ENCODE measurements at places on chromosomes 5 and 9.

GRCh38 chr9:77847626-77848025, 184.0 kb downstream of the GNAQ start:
- DNase-seq: no peak

DNA sequence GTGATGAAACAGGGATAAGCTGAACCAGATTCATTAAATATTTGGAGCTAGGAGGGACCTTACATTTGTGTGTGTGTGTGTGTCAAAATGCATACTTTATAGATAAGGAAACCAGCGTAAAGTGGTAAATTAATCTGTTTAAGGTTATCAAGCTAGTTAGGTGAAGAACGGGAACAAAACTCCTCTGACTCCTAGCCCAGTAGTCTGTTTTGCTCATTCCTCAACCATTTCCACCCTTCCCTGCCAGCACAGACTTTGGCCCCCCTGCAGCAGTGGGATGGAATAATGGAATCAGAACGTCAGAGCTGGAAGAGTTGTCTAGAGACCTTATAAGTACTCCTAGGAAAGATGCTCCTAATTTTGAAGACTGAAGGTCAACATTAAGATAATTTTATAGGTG, 6.5 kb downstream of the AGXT2 start:
- DNase-seq: no peak

DNA sequence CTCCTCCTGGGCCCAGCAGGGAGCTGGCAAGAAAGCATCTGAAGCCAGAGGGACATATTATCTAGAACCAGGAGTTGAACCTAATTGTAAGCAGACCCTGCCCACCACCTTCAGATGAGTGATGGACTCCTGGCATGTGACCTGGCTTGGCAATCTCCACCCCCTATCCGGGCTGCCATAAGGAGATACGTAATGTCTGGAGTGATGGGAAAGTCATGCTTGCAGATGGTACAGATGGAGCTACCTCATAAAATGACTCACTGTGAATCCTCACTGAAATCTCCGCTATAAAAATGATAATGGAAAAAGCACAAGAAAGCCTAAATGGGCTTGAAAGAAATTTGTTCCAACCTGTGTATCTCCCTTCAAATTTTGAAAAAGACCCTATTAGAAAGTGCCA, 157.5 kb downstream of the DMRT2 start:
- DNase-seq: no peak

- DNase-seq: no peak
Measured at GRCh38 chr5:134006115-134006514, 1.3 kb upstream of the VDAC1 start.

DNA sequence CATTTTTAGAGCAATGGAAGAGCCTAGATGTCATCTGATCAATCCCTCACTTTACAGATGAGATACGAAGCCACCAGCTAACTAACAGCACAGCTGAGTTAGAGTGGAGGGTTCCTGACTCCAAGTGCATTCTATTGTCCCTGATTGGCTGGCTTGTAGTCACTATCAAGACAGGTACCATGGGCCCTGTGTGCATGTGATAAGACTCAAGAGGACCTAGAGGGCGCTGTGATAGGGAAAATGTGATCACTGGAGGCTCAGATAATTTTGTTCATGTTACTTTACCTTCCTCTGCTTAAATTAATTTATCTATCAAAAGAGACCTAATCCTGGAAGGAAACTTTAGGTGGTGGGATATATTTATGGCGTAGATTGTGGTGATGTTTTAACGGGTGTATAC, 19.5 kb upstream of the SNAPC3 start:
- no peak for DNase-seq

DNA sequence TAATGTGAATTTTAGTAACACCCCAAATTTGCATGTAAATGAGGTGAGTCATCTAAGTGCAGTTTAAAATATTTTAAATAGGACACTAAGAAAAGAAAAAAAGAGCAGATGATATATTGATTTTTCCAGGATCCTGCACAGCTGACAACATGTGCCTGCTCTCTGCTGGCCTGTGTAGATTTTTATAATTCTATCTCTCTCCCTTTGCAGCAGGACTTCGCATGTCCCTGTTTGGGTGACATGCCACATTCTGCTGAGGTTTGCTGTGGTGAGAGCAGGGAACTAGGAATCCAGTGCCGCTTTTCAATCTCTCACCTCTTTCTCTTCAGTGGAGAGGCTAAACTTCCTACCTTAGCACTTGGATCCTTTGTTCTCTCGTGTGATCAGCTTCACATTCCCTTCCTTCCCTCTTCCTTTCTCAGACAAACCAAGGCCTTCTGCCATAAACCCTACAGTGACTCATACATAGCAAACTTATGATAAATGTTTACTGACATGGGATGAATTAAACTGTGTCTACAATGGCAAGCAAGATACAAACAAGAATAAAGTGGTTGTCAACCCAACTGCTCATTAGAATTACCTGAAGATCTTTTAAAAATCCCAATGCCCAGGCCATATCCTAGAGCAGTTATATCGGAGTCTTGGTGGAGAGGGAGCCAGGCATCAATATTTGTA, 198.8 kb upstream of the EFNA5 start:
- DNase-seq: peak; percentile 62

DNA sequence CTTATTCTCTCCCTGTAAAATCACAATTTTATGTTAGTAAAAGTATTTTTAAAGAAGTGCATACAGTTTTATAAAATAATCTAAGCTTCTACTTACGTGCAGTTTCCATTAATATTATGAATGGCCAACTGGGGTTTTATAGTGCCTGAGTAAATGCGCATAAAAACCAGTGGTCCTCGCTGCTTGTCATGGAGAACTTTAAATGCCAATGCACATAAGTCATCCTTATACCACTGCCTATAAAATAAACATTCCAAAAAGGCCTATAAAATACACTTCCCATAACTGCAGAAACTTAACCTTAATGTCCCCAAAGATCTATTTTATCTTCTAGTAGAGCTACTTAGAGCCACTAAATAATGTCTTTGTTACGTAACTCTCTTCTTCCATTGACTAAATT, 28.5 kb downstream of the GFM2 start:
- DNase-seq: no peak

- no peak for DNase-seq
Measured at GRCh38 chr9:38091310-38092199, 22.5 kb upstream of the SHB start.

- no peak for DNase-seq
Measured at GRCh38 chr5:38420246-38420645, 136.2 kb downstream of the LIFR start.

- no peak for DNase-seq
Measured at GRCh38 chr9:131439224-131439623, 45.3 kb downstream of the PRRC2B start.

- no peak for DNase-seq
Measured at GRCh38 chr9:89153232-89154017, 25.2 kb downstream of the SHC3 start.

GRCh38 chr9:8241201-8241600, 441.6 kb upstream of the DMAC1 start:
- DNase-seq: no peak

- DNase-seq: no peak
Measured at GRCh38 chr9:79924836-79925235, 353.1 kb downstream of the TLE4 start.

- DNase-seq: no peak
Measured at GRCh38 chr9:27524236-27524635, at the start of gene IFNK. Gene IFNK (plus strand): TSS chr9:27524290. CDS start chr9:27524337, 47 bp downstream.

GRCh38 chr5:120544043-120544442, 79.9 kb downstream of the PRR16 start:
- no peak for DNase-seq

GRCh38 chr5:143404416-143405062, 1.1 kb upstream of the NR3C1 start:
- DNase-seq: peak; percentile 56

- DNase-seq: no peak
Measured at GRCh38 chr9:93712896-93713295, 136.5 kb downstream of the PHF2 start.

- DNase-seq: no peak
Measured at GRCh38 chr9:115237385-115237998, 119.5 kb upstream of the TNC start.

DNA sequence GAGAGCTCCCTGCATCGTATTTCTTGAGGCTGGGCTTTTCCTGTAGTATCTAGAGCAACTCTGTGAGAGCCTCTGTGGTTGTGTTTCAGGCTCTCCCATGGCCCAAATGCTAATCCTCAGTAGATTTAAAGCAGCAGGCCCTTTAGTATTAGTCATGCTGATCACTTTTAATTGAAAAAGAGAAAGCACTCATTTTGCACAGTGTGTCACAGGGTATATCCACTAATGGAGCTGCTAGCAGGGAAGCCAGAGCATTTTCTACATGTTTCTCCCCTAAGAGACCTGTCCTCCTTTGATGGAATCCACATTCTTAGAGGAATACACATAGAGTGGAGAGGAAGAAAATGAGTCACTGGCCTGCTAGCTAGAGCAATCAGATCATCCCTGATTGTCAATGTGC, 348.5 kb downstream of the TMEM232 start:
- peak; percentile 89 for DNase-seq

DNA sequence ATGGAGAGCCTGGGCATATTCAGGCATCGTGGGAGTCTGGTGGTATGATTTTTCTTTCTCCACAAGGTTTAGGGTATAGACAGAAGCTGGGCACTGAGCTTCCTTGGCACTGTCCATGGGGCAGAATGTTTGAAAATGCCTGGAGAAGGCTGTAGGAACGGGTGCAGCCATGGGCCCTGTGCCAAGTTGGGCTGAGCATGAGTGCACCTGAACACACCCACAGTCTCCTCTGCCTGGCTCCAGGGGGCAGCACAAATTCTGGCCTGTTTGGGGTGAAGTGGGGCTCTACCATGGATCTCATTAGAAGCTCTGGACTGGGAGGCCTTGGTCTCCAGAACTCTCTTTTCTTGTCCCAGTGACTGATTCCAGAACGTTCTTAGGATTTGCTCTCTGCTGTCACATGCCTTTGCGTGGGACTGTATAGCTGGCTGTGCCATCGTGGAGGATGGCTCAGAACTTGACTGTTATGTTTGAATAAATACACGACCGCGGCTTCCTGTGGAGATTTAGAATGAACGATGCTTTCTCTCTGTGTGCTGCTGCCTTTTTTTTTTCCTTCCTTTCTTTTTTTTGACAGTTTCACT, 229.8 kb downstream of the FANCC start:
- no peak for DNase-seq

GRCh38 chr5:15425766-15426165, 74.2 kb upstream of the FBXL7 start:
- DNase-seq: no peak

DNA sequence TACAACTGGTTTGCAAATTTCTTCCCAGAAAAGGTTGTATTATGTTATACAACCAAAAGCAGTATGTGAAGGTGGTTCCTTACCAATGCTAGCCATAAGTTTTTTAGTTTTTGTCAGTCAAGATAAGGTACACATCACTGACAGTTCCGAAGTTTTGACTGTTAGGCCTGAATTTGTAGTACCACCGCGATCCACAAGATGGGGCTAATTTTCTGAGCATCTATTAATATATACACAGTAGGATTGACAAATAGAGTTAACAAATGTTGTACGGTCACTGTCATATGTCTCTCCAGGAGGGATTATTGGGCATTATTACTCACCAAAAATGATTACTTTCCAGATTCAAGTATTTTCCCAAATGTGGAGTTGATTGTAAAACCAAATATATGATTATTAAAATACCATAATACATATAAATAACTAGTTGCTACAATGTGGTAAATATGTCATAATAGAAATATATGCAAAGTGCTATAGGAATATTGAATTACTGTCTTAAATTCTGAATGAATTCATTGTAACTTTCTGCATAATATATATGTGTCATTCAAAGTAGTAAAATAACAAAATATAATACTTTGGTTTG, 28.4 kb upstream of the LRRC19 start:
- peak; percentile 0 for DNase-seq

Data from GM04503 (cell line).